Fibroblast of skin of scalp (primary cell): ENCODE measurements at places on chromosomes 4 and X.

DNA sequence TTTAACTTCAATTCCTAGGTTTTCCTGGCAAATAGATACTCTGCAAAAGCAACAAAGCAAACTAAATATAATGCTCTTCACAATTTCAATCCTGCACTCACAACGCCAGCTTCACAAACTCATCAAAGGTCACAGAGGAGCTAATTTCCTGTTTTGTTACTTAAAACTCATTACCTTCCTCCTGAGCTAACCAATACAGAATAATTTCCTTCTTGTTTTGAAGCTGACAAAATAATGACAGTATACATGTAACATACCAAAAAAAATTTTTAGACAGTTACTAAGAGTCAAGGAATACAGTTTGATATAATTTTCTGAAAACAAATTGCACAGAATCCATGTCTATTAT lies 17.9 kb downstream of the CNOT6L start:
- no peak for DNase-seq

- no peak for DNase-seq
Measured at GRCh38 chr4:122847931-122848330, 21.3 kb downstream of the FGF2 start.

DNA sequence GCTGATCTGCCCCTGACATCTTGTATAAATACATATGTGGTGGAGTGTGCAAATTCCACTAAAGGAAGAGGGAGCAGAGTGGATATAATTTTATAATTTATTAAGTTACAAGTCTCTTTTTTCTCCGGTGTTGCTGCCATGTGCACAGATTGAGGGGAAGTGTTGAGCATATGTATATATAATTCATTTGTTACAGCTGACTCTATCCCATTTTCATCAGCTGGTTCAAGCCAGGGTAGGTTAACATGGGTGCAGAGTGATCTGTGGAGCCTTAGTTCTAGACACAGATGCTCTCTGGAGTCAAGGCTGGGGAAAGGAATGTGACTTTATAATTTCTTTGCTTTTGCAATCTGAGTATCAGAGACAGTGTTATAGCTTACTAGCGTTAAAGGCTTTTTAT lies 103.5 kb downstream of the WWC2 start:
- no peak for DNase-seq

DNA sequence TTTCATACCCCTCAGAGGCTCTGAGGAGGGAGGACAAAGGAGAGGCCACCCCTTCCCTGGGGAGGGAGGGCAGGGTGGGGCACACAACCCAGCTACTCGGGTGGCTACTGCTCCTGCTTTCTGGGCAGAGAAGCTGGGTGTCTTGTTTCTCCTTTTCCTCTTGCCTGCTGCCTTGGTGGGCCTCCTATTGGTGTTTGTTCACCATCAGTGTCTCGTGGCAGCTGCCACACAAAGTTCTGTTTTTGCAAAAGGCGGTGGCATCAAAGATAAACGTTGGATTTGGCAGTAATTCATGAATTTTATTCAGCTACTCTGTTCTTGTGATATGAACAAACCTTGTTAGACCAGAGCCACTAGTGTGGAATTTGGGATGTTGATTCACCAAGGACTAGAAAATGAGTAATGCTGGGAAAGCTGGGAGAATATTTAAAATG lies 153.0 kb upstream of the SCML1 start:
- peak; percentile 76 for DNase-seq

DNA sequence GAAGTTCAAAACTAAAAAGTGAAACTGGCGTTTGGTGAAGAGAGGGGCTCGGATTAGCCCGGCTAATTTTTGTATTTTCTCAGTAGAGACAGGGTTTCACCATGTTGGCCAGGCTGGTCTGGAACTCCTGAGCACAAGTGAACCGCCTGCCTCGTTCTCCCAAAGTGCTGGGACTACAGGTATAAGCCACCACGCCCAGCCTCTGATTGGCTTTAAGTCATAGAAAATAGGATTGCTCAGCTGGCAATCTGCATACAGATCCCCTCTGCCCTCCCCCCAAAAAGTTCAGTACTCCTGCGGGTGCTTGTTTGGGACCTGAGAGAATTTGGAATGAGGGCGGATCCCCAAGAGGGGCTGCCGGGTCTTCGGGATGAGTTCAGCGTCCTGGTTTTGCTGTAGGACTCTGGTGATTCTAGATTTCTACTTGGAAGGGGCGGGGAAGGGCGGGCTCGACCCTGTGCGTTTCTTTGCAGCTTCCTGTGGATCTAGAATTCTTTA lies 537 bp upstream of the PRKX start:
- DNase-seq = no peak

DNA sequence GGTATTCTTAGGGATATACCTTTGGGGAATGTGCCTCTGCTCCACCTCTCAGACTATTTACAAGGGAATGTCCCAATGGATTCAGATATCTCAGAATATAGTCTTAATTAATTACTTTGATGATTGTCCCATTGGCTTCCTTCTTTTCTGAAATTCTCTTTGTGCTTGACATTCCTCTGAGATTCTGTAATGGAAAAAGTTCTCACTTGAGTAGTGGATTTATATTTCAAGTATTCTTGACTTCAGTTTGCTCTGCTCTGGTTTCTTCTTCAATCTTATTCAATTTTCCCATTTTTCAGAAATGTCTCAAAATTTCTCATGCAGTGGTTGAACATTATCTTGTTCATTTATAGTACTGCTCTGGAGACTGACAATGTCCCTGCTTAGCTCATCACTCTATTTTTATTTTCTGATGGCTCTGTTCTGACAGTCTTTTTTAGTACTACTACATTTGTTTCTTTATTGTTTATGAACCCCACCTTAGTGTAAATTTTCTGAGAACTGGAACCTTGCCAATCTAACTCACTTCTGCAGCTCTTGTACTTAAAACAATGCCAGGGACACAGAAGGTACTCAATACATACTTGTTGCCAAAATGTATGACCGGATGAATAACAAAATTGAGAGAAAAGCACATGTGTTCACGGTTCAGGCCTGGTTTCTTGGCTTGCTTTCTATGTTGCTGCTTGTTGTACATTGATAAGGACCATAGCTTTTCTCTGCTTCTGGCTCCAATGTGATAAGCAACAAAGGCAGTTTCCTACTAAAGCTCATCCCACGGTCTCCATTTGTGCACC lies 471.7 kb downstream of the GASK1B start:
- no peak for DNase-seq

DNA sequence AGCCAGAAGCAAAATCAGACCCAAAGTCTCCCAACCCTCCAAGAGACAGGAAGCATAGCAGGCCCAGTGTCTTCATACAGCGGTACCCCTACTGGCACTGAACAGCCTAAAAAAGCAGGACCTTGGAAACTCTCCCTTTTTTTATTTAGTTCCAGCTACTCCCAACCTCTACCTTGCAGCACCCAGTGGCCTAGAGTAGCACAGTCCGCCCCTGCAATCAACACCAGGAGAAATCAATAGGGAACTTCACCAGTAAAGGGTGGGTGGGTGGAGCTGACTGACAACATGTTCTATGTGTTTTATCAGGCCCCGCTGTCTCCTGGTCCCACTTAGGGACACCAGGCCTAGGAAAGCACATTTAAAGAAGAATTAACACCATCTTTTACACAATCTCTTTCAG lies 378.5 kb upstream of the CT83 start:
- DNase-seq = no peak

- no peak for DNase-seq
Measured at GRCh38 chrX:2261831-2262667, 238.7 kb downstream of the DHRSX start.

- DNase-seq = peak; percentile 47
Measured at GRCh38 chrX:2664502-2664901, 26.6 kb upstream of the CD99 start.

- no peak for DNase-seq
Measured at GRCh38 chr4:138063581-138063980, 178.6 kb downstream of the SLC7A11 start.

- peak; percentile 16 for DNase-seq
Measured at GRCh38 chr4:3122081-3122563, 47.6 kb downstream of the HTT start.

DNA sequence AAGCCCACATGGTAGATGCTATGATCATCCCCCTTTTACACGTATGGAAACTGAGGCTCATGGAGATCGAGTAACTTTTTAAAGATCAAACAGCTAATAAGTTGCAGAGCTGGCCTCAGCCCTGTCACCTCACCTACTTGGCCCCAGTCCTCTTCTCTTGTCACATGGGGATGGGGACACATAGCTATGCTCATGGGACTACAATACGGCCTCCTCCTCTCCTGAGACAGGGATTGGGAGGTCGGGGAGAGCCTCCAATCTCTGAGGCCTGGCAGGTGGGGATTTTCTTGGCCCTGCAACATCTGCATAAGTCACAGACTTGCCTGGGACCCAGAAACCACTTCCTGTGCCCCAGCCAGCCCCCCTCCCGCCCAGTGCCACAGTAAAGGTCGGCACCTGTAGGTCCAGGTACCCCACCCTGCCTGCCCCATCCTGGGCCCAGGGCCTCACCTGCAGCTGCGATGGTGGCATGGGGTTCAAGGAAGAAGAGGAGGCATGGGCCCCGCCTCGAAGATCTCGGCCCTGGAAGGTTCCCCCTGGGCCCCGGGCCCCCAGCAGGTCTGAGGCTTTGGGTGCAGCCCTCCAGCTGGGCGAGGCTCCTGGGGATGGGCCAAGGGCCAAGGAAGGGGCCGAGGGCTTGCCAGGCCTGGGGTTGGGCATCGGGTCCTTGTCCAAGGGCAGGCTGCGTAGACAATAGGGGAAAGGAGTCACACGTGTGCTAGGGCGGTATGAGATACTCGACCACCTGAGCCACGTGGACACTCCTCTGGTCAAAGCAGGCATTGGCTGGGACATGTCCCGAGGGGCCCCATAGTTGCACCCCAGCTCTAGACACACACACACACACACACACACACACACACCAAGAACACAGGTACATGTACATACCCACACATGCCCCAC lies 6.4 kb downstream of the FOXP3 start:
- no peak for DNase-seq

GRCh38 chr4:74013264-74013663 lies 14.8 kb upstream of the CXCL5 start:
- DNase-seq = no peak

DNA sequence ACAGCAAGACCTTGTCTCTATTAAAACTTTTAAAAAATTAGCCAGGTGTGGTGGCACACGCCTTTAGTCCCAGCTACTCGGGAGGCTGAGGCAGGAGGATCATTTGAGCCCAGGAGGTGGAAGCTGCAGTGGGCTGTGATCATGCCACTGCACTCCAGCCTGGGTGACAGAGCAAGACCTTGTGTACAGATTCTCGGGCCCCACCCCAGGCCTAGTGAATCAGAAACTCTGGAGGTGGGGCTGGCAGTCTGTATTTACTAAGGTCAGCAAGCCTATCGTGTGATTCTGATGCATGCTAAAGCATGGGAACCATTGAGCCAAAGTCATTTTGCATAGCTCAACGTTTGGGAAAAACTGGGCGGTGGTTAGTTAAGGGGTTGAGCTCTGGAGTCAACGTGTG lies 3.5 kb downstream of the S100G start:
- DNase-seq = peak; percentile 47

DNA sequence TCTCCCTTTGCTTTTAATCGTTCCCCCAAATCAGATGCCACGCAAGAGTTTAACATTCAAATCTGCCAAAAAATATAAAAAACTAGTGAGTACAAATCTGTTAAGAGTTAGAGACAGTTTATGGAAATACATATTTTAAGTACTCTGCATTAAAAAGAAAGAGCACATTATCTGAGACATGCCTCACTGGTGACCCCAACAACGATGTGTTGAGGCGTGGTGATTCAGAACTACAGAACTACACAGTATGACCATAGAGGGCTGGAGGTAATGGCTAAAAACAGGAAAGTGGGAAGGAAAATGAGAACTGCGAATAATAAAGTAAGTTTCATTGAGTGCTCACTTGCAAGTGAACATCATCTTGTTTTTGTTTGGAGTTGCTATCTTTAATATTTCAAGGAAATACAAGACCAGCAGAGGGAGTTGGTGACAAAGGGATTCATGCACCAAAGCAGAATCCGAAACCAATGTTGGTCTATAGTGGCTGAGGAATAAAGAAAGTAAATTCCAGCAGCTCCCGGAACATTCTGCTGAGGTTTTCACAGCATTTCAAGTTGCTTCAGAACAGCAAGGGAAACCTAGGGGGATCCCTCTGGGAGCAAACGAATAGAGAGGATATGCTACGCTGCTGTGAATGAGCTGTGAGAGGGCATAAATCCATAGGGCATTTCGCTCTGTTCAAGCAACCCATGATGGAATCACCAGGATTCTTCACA lies 92.2 kb downstream of the DCHS2 start:
- DNase-seq = peak; percentile 59

- DNase-seq = no peak
Measured at GRCh38 chr4:143359644-143360193, 23.0 kb downstream of the GAB1 start.

- no peak for DNase-seq
Measured at GRCh38 chrX:132388371-132388770, 100.5 kb downstream of the MBNL3 start.

DNA sequence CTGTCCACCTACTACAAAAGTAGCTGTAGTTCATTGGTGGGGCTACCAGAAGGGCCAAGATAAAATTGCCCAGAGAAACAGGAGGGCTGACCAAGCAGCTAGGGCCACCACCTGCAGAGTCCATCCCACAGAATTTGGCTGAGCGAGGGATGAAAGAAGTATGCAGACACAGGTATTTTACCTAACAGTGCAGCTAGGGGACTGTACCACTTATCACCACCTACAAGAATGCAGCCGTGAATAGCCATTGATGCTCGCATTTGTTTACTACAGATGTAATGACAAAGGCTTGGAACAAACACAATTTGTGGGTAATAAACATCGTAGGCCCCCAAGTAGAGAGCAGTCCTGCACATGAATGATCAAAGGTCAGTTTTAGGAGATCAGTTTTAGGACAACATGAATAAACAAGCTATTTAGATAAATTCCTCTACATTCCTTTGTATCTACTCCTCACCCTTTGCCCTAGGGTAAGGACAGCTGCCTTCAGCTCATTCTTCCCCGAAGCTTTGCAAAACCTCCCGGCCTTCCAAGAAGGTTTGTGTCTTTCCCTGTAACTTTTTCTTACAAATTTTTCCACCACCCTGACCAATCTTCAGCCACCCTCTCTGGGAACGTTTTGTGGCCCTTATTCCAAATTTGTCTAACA lies 49.5 kb downstream of the ZNF718 start:
- no peak for DNase-seq

DNA sequence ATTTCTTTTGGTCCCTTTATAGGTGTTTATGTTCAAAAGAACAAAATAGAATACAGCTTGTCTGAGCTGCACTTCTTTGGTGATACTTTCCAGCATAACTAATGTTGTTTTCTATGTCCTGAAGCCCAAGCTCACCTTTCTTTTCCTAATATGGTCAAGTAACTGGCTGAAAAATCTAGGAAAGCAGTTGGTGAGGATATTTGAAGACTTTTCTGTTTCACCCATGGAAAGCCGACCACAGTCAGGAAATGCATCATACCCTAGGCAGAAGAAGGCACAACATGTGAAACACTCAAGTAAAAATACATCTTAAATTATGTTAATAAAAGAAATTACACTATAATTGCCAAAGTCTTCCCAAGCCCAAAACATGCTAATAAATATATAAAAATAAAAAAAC lies 337.0 kb downstream of the PDGFC start:
- peak; percentile 26 for DNase-seq

DNA sequence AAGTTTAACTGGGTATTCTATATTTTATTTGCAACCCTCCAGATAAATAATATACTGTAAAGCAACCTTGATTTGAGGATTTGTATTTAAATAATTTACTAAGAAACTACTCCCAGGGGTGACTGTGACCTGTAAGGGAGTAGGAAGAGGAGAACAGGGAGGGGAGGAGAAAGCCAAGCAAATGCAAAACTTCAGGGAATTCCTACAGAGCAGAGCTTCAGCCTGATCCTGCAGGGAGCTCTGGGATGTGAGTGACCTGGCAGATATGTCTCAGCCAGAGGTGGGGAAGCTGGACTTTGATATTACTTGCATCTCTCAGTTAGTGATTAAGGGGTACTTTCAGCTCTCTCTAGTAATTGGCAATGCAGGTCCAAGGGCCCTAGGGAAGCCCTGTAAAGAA lies 302.0 kb downstream of the FRMPD4 start:
- DNase-seq = no peak
